Caco-2 (cell line): ENCODE measurements at places on chromosomes 4 and X.

DNA sequence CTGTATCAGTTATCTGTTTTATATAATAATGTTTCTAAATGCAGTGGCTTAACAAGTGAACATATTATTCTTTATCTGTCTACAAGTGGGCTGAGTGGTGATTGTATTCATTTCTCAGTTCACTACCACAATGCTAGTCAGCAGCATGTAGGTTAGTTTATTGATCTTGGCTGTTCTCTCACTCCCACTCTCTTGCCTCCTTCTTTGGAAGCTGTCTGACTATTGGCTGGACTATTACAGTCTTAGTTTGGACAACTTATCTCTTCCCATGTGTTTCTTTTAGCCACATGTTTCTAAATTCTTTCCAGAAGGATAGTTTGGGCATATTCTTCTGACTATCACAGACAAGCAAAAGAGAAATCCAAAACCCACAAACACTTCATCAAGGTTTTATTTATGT, 459.5 kb upstream of the AGA start:
- no peak for DNase-seq

- DNase-seq = no peak
Observed at GRCh38 chr4:75018811-75019479, 86.0 kb downstream of the PARM1 start.

DNA sequence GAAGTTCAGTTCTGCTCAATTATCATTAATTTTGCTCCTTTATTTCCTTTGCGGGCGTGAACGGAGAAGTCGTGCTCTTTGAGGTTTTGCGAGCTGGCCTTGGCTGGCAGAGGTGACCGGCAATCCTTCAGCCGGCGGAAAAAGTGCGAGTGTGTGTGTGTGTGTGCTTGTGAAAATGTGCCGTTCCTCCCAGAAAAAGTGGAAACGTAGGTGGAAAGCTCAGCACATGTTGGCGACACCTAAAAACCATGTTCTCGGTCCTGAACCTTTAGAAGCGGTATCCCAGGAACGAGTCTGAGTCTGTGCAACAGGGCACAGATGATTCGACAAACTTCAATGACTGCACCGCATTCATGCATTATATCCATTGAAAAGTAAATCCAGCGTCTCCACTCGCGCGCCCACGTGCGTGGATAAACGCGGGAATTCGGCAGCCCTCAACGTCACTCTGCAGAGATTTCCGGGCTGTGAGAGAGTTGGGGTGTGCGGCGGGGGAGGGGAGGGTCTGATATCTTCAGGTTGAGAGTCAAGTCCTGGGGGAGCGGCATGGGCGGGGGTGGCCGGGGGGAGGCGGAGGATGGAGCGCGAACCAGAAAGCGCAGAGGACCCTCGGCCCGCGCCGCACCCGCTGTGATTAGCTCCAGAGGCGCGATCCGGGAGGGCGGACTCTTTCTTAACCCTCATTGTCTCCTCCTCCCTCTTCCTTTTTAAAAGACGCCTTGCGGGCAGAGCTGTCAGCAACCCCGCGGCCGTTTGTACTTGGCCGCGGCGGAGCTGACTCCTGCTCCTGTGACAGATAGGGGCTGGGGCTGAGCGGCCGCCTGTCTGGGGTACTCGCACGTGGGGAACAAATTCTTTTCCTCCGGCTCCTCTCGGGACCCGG, at the start of gene SHISA3:
Gene SHISA3 (plus strand): TSS at position 737 of the 883 bp plus-strand sequence. CDS start 569 bp downstream, outside the sequence.
- DNase-seq = no peak

DNA sequence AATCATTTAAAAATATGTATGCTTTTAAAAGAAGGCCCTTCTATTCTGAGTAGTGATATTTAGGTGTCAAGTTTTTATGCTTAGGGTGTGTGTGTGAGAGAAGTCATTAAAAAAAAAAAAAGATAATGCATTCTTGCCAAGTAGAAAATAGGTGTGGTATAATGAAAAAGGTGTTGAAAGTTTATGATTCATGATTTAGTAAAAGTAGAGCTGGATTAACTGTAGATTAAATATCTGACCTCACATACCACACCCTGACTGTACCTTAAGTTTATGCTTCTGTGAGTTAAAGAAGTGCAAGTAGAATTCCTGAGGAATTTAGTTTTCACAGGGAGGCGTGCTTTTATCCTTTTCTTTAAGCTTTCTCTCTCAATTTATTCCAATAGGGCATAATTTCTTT, 71.1 kb downstream of the BMPR1B start:
- DNase-seq = no peak

GRCh38 chr4:156255230-156256007, 301.8 kb upstream of the CTSO start:
- DNase-seq = no peak
